Mesothelial cell of epicardium (in vitro differentiated cells): ENCODE measurements at places on chromosomes 6 and 20. TPM values are rescaled to one million over a fixed set of nuclear protein-coding genes. Genes with fewer than 3 reads are reported as not detected.

DNA sequence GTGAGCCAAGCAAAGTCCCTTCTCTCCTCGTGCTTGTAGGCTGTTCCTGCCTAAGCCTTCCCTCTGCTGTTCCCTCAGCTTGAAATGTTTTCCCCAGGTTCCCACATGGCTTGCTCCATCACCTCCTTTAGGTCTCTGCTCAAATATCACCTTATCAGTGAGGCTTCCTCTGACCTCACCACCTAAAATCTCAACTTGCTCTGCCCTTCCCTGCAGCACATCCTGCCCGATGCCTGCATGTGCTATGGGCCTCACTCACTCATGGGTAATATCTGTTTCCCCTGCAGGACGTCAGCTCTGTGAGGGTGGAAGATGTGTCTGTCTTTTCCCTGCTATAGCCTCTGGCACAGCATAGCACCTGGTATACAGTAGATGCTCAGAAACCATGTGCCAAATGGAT is 29.9 kb upstream of the FKBP1A start:
- H3K36me3 ChIP-seq: no peaks in the 10 kb centered on the region
- H3K4me1 ChIP-seq: no peaks in the 10 kb centered on the region
- no peak overlapping the region for H3K27ac ChIP-seq
- no peak overlapping the region for H3K4me3 ChIP-seq
- DNase-seq: no peak

GRCh38 chr6:35427851-35428321 is 24.3 kb upstream of the FANCE start:
- DNase-seq: no peak
- H3K36me3 ChIP-seq: peaks cover 26% of the 10 kb centered on the region
- H3K4me3 ChIP-seq: no peak overlapping the region
- H3K27me3 ChIP-seq: no peaks in the 10 kb centered on the region
- H3K27ac ChIP-seq: no peak overlapping the region

- H3K4me1 ChIP-seq: peaks cover 2% of the 10 kb centered on the region
- no peak overlapping the region for H3K27ac ChIP-seq
- no peak for DNase-seq
- H3K27me3 ChIP-seq: no peaks in the 10 kb centered on the region
- peaks cover 6% of the 10 kb centered on the region for H3K36me3 ChIP-seq
- no peak overlapping the region for H3K4me3 ChIP-seq
Observed at GRCh38 chr6:34757687-34758274, 476 bp downstream of the SNRPC start.

DNA sequence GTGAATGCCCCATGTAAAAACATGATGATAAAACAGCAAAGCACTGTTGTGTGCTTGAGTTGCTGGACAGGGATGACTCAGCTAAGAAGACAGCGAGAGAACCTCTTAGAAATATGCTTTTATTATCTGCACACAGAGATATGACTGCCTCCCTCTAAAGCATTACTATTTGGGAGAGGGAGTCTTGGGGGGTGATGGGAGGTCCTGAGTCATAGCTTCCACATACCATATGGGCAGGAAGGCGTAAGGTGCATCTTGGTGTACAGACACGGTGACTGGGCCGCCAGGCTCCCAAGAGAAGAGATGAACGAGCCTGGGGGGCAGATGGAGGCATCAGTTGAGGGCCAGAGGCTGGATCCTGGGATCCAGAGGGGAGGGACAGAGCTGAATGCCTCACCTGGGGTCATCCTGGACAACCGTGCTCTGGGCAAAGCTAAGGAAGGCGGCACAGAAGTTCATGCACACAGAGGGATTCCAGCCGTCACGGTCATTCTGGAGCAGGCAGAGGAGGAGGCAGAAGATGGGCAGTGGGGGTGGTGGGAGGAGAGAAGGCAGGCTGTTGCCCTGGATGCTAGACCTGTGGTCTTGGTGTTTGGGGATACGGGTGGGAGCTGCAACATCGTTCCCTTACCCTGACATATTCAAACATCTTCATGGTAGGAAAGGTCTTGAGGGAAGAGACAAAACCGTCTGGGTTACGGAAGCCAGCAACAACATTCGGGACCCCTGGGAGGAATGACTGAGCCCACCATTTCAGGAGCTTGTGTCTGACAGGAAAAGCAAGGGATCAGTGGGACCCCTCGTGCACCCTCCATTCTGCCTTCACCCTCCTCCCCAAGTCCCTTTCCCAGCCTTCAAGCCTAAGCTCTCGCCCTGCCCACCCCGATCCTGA is 2.0 kb downstream of the DXO start:
- peaks cover 17% of the 10 kb centered on the region for H3K36me3 ChIP-seq
- peaks cover 15% of the 10 kb centered on the region for H3K4me1 ChIP-seq
- peak overlapping the region; percentile 100 for H3K27ac ChIP-seq

GRCh38 chr20:60851826-60852704 is 400.0 kb upstream of the CDH4 start:
- peak; percentile 48 for DNase-seq
- H3K4me1 ChIP-seq: no peaks in the 10 kb centered on the region
- no peaks in the 10 kb centered on the region for H3K36me3 ChIP-seq
- H3K27ac ChIP-seq: no peak overlapping the region
- H3K4me3 ChIP-seq: no peak overlapping the region

DNA sequence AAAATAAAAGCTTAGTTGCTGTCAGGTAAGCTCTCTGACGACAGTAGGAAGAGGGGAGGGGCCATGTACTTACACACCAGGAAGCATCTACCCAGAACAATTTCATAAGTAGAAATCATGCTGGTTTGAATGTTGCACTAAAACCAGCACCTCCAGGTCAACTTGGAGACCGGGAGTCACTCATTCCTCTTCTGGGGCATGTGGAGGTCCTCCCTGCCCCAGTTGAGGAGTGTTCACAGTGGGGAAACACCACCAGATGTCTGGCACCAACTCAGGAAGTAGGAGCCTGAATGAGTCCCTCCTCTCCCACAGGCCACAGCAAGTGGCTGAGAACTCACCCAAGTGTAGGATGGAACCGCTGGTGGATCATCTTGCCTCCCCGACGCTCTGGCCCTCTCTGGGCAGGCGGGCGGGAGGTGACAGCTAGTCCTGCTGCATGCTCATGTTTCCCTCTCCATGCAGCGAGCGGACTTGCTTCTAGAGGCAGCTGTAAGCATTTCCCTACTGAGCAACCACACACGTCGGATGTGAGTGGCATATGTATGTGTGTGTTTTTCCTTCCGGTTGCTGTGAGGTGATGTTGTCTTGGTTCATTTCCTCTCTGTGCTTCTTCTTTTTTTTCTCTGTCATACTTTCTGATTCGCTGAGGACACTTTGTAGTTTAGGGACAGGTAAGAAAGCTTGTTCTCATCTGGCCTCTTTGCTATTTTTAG is 149.5 kb upstream of the NEDD9 start:
- no peak for DNase-seq
- H3K36me3 ChIP-seq: peaks cover 2% of the 10 kb centered on the region
- H3K4me3 ChIP-seq: no peak overlapping the region
- H3K27ac ChIP-seq: no peak overlapping the region

DNA sequence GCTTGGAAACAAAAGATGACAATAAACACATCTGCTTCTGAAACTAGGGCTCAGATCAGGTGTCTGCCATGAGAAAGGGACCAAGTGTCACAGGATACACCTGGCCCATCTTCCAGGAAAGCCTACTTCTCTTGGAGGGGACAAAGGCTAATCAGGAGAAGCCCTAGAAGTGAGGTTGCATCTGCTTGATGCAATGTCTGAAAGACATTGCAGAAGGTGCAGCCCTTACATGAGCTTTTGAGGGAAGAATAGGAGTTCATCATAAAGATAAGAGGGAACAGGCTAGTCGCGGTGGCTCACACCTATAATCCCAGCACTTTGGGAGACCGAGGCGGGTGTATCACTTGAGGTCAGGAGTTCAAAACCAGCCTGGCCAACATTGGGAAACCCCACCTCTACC is 2.5 kb upstream of the BTN1A1 start:
- no peak overlapping the region for H3K27ac ChIP-seq
- peaks cover 50% of the 10 kb centered on the region for H3K27me3 ChIP-seq
- no peak for DNase-seq
- peaks cover 10% of the 10 kb centered on the region for H3K4me1 ChIP-seq

DNA sequence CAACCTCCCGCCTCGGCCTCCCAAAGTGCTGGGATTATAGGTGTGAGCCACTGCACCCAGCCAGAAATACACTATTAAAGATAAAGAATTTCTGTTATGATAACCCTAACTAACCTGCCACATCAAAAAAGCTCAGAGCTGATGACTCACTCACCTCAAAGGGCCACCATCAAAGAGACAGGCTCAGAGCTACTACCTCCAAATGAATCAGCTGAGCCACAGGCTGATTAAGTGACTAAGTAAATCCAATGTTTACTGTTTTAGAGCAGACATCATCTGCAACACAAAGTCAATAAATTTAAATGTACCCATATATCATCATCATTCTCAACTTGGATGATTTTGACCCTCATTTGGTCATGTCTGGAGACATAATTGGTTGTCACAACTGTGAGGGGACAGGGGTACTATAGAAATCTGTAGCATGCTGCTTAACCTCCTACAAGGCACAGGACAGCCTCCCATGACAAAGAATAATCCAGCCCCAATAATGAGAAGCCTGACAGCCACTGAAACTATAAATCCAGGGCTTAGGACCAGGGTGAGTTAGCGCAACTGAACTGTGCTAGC is 106.5 kb downstream of the ATP9A start:
- H3K27ac ChIP-seq: peak overlapping the region; percentile 50
- no peak overlapping the region for H3K4me3 ChIP-seq
- H3K36me3 ChIP-seq: peaks cover 21% of the 10 kb centered on the region
- H3K27me3 ChIP-seq: no peaks in the 10 kb centered on the region
- DNase-seq: no peak

DNA sequence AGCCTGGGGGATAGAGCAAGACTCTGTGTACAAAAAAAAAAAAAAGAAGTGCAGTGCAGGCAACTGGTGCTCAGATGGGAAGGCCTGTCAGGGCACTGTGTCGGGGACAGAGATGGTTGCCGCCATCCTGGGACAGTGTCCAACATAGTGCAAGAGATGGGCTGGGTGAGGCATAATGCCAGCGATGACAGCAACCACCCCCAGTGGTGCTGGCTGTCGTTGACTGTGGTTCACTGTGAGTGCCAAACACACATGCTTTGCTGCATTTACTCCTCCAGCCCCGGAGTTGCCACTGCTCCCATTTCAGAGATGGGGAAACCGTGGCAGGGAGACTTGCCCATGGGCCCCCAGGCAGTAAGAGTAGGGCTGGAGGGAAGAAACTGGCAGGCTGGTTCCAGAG is 5.2 kb upstream of the C20orf203 start:
- DNase-seq: no peak
- no peak overlapping the region for H3K27ac ChIP-seq
- H3K36me3 ChIP-seq: no peaks in the 10 kb centered on the region
- no peaks in the 10 kb centered on the region for H3K27me3 ChIP-seq
- peaks cover 34% of the 10 kb centered on the region for H3K4me1 ChIP-seq
- no peak overlapping the region for H3K4me3 ChIP-seq

DNA sequence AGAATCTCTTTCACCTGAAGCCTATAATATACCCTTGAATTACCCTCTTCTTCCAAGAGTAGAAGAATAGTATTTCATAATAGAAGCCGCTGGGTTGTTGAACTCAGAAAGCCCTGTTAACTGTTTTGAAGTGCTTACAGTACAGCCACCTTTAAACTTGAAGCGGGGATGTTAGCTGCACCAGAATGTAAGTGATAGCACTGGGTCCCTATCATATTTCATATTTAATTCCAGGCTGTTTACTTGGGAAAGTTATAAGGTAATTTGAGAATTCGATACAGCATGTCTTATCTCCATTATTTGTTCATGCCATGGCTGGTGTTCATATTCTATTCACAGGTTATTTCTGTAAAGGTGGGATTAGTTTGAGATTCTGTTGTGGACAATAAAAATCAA is 63.5 kb upstream of the VSTM2L start:
- peak overlapping the region; percentile 43 for H3K27ac ChIP-seq
- no peak for DNase-seq
- no peak overlapping the region for H3K4me3 ChIP-seq
- H3K27me3 ChIP-seq: no peaks in the 10 kb centered on the region
- H3K36me3 ChIP-seq: peaks cover 19% of the 10 kb centered on the region
- H3K4me1 ChIP-seq: peaks cover 38% of the 10 kb centered on the region

DNA sequence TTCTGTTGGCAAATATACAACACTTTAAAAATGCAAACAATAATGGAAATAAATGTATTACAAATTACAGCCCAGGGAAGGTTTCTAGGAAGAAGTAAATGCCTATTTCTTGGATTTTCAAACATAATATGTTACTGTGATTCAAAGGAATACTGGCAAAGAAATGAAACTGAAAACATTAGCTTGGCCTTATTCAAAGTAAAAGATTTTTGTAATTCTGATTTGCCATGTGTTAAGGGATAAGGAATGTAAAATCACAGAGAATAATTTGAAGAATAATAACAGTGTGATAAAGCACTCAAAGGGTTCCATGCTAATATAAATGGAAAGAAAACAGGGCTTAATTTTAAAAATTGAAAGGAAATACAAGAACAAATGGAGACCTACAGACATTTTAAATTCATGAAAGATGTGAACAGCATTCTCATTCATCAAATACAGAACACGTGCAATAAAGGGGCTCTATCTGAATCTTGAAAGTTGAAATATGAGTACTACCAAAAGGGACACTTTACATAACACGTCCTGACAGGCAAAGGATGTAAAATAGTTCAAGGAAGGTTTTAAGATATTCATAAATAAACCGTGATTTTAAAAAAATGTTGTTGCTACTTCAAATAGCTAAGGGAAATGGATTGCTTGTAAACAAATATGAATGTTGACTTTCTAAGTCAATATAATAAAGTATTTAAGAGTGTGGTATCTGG is 138.1 kb downstream of the RFPL4B start:
- peaks cover 19% of the 10 kb centered on the region for H3K4me1 ChIP-seq
- no peaks in the 10 kb centered on the region for H3K27me3 ChIP-seq
- H3K36me3 ChIP-seq: no peaks in the 10 kb centered on the region
- DNase-seq: no peak
- H3K27ac ChIP-seq: peak overlapping the region; percentile 13
- no peak overlapping the region for H3K4me3 ChIP-seq

The CSE1L gene
- total RNA-seq: 75.1 to 79.6 TPM (median 78.7 TPM) in 3 replicates

The MAP7 gene
- 15.1 to 15.5 TPM (median 15.5 TPM) in 3 replicates for total RNA-seq

The TOP1 gene
- total RNA-seq: 76.0 to 78.6 TPM (median 76.7 TPM) in 3 replicates

The THBD gene
- total RNA-seq: 0.68 to 0.85 TPM (median 0.82 TPM) in 3 replicates

The KCNG1 gene
- total RNA-seq: 40.8 to 44.3 TPM (median 44.2 TPM) in 3 replicates

The LRRC73 gene
- total RNA-seq: 0.58 to 0.72 TPM (median 0.60 TPM) in 3 replicates

The MICAL1 gene
- total RNA-seq: 26.3 to 30.3 TPM (median 29.6 TPM) in 3 replicates

The PTPRK gene
- 87.4 to 93.7 TPM (median 90.0 TPM) in 3 replicates for total RNA-seq

The ZNF391 gene
- total RNA-seq: 10.3 to 11.1 TPM (median 10.8 TPM) in 3 replicates

The GPR63 gene
- 17.5 to 18.5 TPM (median 17.9 TPM) in 3 replicates for total RNA-seq
